ENCODE measurements at places on chromosomes 1 and 21.

GRCh38 chr1:166470441-166470840 lies 303.6 kb upstream of the FAM78B start:
- DNase-seq, result no peak

DNA sequence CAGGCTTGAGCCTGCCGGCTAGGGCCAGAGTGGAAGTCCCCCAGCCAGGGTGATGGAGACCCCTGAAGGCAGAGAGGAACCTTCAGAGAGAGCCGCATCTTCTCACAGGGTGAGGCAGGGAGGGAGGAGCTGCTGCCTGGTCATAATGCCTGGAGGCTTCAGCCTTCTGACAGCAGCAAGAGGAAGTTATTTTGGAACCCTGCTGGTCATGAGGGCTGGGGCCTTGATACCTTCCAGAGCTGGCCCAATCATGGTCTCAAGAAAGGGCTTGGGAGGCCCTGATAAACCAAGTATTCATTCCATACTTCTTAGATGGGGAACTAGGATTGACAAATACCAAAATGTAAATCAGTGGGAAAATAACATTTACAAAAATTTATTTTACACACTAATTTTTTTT lies 26.6 kb upstream of the MPZL1 start:
- DNase-seq, result no peak

DNA sequence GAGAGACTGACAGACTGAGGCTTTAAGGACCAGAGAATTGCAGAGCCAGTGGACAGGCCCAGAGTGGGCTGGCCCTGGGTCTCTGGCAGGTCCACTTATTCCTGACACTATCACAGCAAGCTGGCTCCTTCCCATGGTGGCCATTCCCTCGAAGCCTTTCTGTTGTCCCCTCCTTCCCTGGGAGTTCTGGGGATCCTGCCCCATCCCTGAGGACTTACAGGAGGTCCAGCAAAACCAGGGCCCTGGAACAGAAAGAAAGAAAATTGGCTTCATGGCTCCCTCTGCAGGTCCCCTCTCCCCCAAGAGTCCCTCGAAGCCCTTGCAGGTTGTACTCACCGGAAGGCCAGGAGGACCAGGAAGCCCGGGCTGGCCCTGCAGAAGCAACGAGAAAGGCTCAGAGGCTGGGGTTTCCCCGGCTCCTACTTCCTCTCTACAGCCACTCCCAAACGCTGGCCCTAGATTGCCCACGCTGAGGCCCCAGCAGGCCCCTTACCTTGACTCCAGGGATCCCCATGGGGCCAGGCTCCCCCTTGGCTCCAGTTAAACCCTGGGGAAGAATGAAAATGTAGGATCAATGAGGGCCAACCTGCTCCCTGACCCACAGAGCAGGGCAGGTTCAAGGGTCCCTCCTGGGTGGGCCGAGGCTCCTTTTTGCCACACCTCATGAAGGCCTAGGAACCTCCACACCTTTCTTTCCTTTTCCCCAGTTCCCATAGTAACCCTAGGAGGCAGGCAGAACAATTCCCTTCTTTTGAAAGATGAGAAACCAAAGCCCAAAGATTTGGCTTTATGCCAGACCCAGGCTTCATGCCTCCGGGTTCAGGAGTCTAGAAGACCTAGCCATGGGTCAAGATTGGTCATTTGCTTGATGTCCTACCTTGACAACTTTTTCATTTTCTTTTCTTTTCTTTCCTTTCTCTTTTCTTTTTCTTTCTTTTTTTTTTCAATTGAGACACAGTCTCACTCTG lies 4.6 kb downstream of the COL9A2 start:
- peak; percentile 38 for DNase-seq

DNA sequence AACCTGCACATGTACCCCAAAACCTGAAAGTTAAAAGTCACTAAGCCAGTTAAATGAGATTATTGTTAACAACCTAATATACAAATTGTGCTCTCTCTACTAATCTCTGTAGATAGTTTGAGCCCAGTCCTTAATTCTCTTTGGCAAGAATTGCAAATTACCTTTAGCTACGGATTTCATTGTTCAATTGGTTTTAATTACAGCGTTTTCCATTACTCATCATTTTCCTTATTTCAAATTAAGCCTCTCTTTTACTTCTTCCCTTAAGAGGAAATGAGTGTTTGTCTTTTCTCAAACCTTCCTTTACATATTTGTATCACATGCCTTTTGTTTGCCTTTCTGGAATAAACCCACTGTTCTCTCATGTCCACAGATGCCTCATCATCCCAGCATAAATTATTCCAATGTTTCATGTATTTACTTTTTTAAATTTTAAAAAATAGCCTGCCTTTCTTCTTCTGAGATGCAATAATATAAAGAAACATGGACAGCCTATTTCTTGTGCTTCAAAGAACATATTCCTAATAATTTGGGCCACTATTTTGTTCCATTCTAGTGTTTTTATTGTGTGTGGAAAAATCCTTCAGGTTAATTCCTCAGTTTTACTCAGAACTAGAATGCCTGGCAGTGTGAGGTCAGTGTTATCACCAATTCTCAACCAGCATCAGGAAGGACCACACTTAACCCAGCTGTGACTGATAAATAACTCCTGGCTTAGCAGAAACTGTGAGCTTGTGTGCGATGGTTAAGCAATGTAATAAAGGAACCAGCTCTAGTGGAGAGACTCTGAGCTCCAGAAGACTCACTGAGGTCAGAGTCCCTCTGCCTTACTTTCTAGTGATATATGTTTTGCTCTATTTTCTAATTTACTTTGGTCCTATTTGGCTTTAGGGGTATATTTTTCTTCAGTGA lies 600.5 kb downstream of the LTN1 start:
- DNase-seq, result no peak

GRCh38 chr1:36669262-36669661 lies 186.5 kb upstream of the CSF3R start:
- no peak for DNase-seq

- no peak for DNase-seq
Observed at GRCh38 chr1:17118706-17119075, 560 bp downstream of the PADI2 start.

DNA sequence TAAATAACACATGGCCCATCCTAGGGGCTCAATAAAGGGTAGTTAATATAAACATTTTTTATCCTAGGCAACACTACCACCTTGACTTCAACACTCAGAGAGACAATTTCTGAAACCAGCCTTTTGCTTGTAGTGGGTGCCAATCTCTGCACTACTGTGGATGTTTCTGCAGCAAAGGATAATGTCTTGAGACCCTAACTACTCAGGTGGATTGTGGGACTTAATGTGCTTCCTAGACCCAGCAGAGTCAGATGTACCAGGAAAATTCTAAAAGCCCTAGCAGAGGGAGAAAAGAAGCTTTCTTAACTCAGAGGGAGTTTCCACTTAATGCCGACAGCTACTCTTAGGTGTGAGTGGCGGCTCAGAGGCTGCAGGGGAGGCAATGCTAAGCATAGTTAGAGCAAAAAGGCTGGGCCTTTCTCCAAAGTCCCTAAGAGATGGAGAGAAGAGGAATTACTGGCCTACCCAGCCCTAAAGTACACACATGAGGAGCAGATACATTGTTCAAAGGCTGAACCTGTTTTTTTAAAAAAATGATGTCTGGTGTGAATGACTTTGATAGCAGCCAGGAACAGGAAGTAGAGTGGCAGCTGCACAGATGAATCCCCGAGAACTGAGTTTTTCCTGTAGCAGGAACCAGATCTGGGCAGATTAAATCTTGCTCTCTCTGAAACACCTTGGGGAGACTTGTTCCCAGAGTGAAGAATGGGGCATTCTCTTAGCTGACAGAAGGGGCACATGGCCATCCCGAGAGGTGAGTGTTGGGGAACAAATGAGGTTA lies 33.5 kb upstream of the ABCD3 start:
- peak; percentile 11 for DNase-seq

- no peak for DNase-seq
Observed at GRCh38 chr1:191026828-191027227, 549.2 kb upstream of the BRINP3 start.

- no peak for DNase-seq
Observed at GRCh38 chr1:179310721-179311120, 17.1 kb downstream of the SOAT1 start.

- no peak for DNase-seq
Observed at GRCh38 chr1:115296981-115297380, 41.1 kb downstream of the NGF start.

- no peak for DNase-seq
Observed at GRCh38 chr1:212785871-212786270, 5.7 kb downstream of the NSL1 start.

DNA sequence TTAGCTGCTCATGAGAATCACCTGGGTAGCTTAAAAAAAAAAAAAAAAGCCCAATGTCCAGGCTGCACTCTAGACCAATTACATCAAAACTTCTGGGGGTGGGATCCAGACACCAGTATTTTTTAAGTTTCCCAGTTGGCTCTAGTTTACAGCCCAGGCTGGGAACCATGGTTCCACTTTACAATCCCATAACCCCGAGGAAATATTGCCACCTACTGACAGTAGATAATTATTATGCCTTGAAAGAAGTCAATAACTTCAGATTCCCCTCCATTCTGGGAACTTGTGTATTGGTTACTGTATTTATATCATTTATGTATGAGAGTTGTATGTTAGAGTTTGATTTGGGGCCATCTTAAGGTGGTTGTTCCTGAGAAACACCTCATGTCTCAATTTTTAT lies 100.2 kb downstream of the SPATA46 start:
- no peak for DNase-seq

- no peak for DNase-seq
Observed at GRCh38 chr1:71950579-71950978, 331.8 kb downstream of the NEGR1 start.

- DNase-seq, result no peak
Observed at GRCh38 chr1:23525558-23526250, 5.3 kb downstream of the E2F2 start.

GRCh38 chr1:41340655-41341364 lies 20.4 kb upstream of the FOXO6 start:
- DNase-seq, result no peak

DNA sequence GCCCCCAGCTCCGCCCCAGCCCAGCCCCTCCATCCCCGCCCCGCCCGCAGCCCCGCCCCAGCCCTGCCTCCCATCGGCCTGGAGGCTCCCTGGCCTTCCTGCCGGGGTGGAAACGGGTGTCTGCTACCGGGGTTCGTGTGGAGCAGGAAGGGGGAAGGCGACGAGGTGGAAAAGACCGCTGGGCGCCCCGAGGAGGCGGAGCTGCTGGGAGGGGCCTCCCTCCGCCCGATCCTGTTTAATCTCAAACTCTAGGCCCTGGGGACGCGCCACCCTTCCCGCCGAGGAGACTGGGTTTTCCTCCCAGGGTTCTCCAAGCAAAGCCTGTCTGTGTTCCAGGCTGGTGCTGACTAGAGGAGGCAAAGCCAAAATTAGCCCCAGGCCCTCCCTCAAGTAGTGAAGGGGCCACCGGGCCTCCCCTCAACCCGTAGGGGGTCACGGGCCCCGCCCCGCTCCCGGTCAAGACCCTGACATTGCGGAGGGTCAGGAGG lies 16.2 kb upstream of the TTLL10 start:
- peak; percentile 60 for DNase-seq

- no peak for DNase-seq
Observed at GRCh38 chr1:8356256-8357209, 38.6 kb downstream of the SLC45A1 start.
